ENCODE measurements at places on chromosomes 13 and 19.

DNA sequence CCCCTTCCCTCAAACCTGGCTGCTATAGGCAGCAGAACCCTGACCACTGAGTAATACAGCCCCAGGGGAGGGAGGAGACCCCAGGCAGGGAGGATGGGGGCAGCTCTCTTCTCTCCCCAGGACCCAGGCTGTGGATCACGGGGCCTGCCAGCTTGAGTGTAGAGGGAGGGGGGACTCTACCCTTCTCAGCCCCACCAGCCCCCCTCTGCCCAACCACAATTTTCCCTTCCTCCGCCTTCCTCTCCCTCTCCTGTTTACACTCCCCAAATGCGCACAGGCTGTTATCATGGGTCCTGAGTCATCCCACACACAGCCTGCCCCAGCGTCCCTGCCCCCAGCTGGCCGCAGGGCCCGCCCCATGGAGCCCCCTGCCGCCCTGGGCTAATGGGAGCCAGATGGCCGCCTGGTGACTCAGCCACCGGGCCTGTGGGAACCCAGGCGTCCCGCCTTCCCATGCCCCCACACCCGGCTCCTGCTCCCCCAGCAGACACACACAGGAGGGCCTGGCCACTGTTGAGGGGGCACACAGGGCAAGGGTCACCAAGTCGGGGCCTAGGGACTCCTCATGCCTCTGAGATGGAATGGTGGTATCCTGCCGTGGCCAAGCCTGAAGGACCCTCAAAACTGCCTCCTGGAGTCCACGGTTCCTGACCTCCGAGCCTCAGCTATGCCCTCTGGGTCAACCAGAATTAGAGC, 13.6 kb downstream of the CCDC97 start:
- ATAC-seq = peak; percentile 71

DNA sequence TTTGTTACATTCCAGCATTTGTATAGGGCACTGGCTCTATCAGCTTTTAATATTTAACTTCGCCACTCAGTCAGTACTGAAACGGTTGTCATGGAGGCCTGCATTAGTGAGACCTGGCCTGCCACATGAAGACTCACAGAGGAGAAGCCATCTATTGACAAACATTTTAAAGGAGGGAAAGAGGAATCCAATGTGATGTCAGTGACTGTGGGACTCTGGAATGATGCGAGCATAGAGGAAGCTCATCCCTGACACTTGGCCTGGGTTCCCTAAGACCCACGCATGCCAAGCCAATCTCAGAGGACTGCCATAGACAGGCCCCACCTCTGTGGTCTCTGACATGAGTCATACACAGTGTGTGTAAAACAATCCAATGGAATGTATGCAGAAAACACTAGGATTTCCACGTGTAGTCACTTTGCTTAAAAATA, 7.9 kb upstream of the DPY19L3 start:
- ATAC-seq = peak; percentile 56

- ATAC-seq = peak; percentile 78
These were observed 1.2 kb downstream of the APLP1 start for GRCh38 chr19:35869327-35870123.

DNA sequence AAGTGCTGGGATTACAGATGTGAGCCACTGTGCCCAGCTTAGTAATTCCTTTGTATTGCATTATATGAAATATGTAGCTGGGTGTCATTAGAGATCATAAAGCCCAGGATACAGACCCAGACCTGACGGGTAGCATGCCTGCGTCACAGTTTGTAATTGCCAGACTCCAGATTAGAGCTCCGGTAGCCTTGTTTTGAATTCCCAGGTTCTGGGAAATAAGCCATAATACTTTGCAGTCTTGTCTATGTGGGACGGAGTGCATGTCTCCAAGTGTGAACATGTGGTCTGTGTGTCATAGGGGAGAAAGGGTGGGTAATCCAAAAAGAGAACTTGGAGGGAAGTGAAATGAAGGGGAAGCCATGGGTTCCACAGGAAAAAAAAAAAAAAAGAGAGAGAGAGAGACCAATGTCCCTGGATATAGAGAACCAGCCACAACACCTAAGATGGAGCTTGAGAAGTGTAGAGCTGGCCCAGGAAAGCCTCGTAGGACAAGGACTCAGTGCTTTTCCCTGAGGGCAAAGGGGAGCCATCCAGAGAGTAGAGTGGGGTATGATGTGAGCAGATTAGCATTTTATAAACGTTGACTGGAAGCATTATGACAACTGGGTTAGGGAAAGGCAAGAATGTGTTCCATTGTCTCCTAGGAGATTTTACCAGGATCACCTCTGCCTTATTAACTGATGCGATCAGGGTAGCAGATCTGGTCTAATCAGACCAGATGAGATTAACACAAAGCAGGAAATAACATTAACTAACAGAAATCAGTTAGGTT, 2.6 kb downstream of the ZSCAN4 start:
- no peak for ATAC-seq

DNA sequence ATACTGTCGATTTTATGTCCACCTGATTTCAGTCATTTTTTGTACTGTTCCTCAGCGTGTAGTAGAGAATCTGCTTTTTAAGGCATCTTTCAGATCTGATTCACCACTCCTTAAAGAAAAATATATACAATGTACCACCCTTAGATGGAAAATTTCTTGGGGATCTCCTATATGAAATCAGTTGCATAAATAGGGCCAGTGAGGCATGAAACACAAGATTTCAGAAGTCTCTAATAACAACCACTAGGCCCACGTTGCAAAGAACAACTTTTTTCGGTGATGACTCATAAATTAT, 1.4 kb downstream of the USP12 start:
- ATAC-seq = no peak

DNA sequence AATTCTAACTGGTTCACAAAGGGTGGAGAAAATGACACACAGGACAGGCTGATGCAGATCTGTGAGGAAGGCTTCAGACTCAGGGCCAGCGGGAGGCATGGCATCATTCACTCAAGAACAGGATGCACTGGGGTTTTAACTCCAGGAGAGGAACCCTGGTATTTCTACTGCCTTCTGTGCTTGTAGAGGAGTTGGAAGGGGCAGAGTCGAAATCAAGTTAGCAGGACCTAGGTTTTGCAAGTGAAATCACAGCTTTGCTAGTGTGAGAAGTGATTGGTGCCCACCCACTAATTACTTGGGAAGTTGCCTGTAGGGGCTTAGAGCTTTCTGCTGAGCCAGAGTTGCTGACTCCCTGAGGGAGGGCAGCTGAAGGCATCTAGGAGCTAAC, 92.7 kb downstream of the AKAP11 start:
- ATAC-seq = peak; percentile 46

GRCh38 chr13:48656608-48657007, 2.9 kb downstream of the CYSLTR2 start:
- ATAC-seq = no peak

GRCh38 chr19:30107251-30107650, 165.2 kb downstream of the URI1 start:
- ATAC-seq = peak; percentile 88

GRCh38 chr19:48681127-48681470, 8.3 kb upstream of the NTN5 start:
- peak; percentile 75 for ATAC-seq

DNA sequence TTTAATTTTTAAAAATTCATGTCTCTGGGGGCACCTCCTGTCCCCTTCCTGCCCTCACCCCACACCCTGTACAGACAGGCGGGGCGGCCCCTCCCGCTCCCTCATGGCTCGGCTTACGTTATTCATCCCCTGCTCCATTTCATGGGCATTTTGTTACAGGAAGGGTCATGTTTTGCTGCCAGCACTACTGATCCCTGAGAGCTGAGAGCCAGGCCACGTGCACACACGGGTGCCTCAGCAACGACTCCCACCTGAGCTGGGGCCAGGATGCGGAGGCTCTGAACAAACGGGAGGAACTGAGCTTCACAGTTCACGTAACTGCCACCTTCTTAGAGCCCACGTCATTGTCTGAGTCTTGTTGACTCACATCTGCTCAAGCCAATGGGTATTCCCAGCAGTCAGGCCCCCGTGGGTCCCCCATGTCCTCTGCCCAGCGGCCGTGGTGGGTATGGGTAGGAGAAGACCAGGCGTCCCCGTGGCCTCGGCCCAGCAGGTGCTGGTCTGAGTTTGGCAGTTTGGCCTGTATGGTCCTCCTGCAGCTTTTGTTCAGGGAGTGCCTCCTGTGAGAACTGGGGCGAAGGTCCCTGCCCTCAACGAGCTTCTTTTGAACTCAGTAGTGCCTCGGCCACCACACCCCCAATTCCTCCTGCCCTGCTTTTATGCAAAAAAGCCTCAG, 16.4 kb upstream of the TMEM255B start:
- ATAC-seq = peak; percentile 66

- ATAC-seq = peak; percentile 91
These were observed 120.8 kb upstream of the ZNF507 start for GRCh38 chr19:32224371-32225244.

DNA sequence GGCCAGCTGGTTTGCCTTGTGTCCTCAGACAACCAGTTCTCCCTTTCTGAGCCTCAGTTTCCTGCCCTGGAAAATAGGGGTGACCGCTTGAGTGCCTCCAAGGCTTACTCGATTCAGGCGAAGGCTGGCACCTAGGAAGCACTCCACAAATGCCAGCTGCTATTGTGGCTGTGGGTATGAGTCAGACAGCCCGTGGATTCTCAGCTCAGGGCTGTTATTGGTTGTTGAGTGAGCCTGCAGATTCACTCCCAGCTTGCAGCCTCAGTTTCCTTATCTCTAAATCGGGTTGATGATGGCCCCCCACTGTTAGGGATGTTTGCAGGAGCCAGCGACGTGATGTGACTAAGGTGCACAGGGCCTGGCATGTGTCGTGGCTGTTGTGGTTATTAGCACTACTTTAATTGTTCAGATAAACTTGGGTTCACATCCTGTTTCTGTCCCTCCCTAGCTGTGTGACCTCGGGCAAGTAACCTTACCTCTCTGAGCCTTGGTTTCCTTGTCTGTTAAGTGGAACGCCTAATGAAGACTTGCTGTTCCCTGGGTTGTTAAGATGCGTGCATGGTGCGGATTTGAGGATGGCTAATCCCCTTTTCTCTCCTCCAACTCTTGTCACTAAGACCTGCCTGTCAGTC, 2.4 kb downstream of the MARK4 start:
- no peak for ATAC-seq

GRCh38 chr13:99218545-99218944, 17.9 kb downstream of the UBAC2 start:
- ATAC-seq = no peak

- ATAC-seq = no peak
These were observed 11.5 kb upstream of the SPART start for GRCh38 chr13:36357692-36358091.

DNA sequence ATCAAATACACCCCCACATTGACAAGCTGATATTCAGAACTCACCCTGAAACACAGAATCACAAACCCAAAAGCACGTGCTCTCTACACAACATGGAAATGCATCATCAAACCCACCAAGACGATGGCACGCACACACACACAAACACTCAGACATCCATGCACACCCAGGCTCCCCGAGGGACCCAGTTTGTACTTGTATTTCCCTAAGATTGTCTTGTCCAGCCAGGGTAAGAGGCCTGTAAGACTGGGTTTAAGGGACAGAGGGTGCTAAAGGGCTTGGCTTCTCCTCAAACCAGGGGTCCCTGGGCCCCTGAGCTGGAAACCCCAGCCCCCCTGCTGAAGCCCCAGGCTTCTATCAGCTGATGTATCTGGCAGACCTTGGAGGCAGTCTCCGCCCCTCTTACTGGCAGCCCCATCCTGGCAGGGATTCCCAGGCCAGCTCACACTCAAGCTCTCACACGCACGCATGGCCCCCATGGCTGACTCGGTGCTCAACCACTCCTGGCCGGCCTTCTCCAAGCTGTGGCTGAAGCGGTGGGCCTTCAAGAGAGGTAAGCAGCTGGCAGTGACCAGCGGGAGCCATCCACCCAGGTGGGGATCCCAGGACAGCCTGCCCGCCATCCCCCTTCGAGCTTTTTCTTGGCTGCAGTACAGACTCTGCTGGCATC, 6.5 kb downstream of the ARHGEF18 start:
- no peak for ATAC-seq

DNA sequence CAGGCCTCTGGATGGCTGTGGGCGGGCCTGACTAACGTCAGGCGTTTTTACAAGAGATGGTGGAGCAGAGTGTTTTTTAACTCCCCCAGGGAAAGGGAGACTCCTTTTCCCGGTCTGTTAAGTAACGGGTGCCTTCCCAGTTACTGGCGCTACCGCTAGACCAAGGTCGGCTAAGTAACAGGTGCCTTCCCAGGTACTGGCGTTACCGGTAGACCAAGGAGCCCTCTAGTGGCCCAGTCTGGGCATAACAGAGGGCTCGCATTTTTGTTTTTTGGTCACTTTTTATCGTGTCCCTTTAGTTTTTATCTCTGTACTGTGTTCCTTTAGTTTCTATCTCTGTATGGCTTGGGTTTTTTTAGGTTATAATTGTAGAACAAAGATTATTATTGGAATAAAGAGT, 10.0 kb downstream of the ZNF383 start:
- ATAC-seq = no peak

DNA sequence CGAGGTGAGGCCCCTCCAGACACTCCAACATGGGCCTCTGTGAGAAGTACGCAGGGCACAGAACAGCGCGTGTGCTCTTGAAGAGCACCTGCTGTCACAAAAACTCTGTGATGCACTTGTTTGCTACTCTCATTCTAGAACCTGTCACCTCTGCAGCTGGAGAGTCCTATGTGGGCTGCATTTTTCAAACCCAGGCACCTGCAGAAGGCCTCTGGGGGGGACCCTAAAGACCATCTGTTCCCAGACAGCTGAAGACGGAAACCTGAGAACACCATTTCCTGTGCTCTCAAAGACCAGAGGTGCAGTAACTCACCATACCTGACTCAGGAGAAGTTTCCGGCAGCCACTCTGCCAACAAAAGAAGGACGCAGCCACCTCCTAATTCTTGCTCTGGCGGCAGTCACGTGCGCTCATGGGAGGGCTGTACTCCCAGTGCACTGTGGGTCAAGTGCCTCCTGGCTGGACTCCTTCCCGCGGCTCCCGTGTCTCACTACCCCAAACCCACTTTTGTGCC, 28.1 kb downstream of the RANBP3 start:
- ATAC-seq = no peak

DNA sequence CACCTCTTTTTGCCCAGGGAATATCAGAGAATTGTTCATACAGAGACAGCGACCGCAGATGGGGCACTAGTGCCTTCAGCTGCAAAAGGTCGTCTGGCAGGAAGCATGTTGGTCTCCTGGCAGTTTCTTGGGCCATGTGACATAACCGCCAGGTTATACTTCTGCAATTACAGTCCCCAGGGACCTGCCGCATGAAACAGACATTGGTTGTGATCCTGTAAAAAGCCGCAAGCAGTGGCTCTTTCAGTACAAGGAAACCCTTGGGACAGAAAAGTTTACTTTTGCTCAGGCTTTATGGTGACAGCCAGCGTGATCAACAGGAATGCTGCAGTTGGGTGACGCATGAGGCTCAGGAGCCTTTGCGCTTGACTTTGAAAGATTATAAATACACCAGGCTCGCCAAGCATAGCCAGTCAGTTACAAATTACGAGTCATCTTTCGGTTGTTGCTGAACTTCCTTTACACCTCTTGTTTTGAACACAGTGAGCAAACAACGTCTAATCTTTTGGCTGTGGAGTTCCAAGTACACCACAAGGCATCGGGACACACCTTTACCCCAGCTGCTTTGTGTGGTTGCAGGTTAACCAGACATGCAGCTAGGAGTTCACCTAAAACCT, 50.5 kb upstream of the UBE2L5 start:
- ATAC-seq = peak; percentile 12

- no peak for ATAC-seq
These were observed 83.5 kb downstream of the SLC7A1 start for GRCh38 chr13:29511980-29512379.

Measured in motor neuron (in vitro differentiated cells).